ENCODE measurements at places on chromosomes 1 and 21.

- DNase-seq: no peak
Measured at GRCh38 chr1:40879482-40880175, 17.5 kb upstream of the CITED4 start.

GRCh38 chr1:16076031-16076864, 2.8 kb upstream of the FAM131C start:
- no peak for DNase-seq

DNA sequence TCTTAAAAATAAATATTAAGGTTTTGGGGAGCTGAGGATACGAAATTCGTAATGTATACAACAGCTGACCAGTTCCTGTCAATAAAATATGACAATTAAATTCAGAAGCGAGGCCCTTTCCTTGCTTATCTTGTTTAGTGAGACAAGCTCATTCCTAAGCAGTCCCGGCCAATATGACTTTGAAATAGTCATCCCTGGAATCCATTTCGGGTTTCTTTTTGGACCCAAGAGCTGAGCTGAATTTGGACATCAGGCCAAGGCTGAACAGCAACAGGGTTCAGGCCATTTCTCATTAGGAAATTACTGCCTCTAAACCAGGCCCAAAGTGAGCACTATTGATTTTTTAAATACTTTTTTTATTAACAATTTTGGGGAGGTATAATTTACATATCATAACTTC, 17.3 kb upstream of the FMN2 start:
- no peak for DNase-seq

DNA sequence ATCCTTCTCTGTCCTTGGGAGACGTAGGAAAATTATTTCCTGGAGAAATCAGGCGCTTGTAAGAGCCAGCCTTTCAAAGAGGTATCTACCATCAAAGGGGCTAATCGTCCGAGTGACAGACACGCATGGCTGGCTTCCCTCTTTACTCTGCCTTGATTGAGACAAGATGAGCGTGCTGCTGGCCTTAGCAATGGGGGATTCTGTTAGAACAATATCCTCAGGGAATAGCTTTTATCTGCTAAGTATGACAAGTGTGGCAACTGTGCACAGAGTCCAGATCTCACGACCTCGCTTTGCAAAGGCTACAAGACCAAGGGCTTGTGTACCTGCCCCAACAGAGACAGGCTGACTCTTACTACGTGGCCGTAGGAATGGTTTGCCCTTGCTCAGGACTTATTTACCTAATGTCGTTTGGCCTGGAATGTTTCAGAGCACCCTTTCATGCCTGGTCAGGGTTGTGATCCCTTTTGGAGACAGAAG, 417.1 kb downstream of the KIF26B start:
- no peak for DNase-seq

DNA sequence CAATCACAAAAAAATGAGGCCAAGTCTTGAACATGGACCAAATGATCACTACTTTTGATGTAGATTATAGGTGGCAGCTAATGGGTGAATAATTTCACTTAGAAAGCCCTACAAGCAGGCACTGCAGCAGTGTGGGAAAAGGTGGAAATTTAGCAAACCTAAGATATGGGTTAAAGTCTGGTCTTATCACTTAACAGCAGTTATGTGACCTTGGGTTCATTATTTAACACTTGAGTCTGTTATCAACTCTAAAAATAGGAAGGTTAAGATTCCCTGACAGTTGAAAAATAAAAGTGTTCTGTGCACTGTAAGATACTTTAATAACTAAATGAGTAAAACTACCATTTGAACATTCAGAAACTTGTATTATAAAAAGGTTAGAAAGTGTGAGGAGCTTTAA, 47.5 kb downstream of the SSX2IP start:
- no peak for DNase-seq

- no peak for DNase-seq
Measured at GRCh38 chr1:62688687-62689085, 500 bp upstream of the DOCK7 start.
